ENCODE measurements at places on chromosomes 7 and 10.

DNA sequence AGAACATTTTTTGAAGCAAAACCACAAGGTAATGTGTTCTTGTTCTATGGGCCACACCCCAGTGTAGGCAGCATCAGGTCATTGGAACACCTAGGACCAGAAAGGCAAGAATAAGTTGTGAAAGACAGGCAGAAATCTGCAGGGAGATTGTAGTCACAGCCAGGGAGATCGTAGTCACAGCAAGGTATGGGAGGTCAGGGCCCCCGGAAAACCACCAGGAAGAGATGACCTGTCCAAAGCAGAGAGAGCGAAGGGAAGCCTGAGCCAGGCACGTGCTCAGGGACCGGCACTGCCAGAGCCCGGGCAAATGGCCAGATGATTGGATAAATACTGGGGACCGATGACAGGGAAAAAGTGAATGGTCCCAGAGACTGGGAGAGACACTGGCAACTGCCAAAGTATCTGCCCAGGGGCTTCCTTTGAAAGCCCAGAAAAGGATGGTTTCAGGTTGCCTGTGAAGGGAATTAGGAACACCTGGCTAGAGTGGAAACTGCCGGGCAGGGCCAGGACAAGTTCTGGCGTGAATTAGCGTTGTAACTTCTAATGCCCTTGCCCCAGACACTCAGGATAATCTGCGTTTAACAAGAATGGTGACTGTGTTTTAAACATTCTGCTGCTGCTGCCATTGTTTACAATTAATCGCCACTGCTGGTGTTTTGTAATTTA lies 3.9 kb upstream of the NOBOX start:
- H3K4me1 ChIP-seq: no peaks in the 10 kb centered on the region
- no peak overlapping the region for H3K27ac ChIP-seq
- no peak for DNase-seq
- H3K36me3 ChIP-seq: no peaks in the 10 kb centered on the region
- H3K4me3 ChIP-seq: no peak overlapping the region

DNA sequence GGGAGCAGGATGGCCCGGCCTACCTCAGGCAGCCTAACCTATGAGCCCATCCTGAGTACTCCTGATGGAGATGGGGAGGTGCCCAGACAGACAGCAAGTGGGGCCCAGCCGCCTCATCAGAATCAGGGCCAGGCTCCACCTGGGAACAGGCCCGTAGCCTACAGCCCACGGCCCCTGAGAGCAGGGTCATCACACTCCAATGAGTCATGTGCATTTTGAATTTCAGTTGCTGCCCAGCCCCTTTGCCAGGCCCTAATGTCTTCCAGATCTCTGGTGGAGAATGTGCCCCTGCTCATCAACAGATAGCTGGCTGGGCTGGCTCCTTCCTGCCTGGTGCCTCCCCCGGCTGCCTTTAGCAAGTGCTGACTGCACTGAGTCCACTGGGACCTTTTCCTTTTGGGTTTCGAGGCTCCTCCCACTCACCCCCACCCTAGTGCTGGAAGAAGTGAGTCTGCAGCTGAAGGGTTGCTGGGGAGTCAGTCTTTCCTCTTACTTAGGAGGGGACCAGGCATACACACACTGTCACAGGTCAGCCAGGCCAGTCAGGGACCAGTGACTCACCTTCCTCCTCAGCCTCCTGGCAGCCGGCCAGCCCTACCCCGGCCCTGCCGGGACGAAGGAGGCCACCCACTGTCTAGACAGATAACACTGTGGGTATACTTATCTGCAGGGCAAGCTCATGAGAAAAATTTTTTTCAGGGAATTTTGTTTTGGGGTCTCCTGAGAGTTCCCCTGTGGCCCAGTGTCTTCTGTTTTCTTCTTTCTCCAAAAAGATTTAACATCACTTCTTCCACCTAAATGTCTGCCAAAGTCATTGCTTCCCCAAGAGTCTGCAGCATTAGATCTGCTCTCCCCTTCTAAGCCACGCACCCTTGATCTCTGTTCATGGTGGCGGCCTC lies 9.1 kb upstream of the ASIC3 start:
- peaks cover 30% of the 10 kb centered on the region for H3K36me3 ChIP-seq
- no peak overlapping the region for H3K4me3 ChIP-seq
- peaks cover 12% of the 10 kb centered on the region for H3K4me1 ChIP-seq
- no peaks in the 10 kb centered on the region for H3K27me3 ChIP-seq
- DNase-seq: peak; percentile 63

DNA sequence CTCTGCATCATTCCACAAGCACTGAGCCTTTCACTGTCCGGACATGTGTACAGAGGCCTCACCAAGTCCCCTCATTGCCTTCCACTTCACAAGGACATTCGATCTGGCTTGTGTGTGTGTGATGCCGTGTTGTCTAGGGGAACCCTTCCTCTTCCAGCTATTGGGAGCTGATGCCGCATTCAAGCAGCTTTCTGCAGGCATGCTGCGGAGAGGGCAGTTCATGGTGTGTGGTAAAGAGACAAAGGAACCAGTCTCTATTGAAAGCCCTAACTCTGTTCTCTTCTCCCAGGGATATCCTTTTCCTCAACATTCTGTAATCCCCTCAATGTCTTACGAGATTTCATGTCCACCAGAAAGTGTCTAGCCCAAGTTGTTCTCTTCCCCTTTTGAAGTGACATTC lies 141.6 kb downstream of the ALOX5 start:
- H3K27me3 ChIP-seq: no peaks in the 10 kb centered on the region
- H3K36me3 ChIP-seq: no peaks in the 10 kb centered on the region
- no peaks in the 10 kb centered on the region for H3K4me1 ChIP-seq

- H3K36me3 ChIP-seq: no peaks in the 10 kb centered on the region
- H3K4me3 ChIP-seq: no peak overlapping the region
- H3K27me3 ChIP-seq: no peaks in the 10 kb centered on the region
- no peaks in the 10 kb centered on the region for H3K4me1 ChIP-seq
- H3K27ac ChIP-seq: no peak overlapping the region
These were observed 164.1 kb upstream of the CDCA7L start for GRCh38 chr7:22109761-22110160.

DNA sequence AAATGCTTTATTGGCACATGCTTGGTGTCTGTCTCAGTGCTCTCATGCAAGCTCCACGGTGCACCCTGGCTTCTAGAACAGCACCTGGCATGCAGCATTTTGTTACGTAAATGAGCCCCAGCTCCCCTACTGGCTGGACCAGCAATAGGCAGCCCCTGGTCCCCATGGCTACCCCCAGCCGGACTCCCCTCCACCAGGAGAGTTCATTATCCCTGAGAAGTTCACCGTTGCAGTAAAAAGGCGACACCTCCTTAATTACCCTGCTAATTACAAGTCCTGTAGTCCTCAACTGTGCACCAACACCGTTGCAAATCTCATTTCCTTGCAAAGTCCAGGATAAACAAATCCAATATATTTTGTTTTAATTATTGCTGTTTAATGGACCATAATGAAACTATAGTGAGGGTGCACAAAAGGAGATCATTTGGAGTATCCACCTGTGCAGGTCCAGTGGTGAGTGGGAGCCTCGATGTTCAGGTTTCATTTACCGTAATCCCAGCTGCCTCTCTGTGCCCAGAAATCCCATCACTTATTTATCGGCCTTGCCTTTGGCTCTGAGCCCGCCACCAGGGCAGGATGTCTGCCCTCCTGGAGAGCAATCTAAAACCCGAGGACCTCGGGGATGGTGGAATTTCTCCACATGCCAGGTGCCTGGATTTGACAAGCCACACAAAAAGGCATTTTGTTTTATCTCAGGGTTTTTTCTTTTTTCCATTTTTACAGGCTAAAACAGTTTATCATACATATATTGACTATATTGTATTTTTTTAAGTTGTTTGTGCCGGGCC lies 12.8 kb upstream of the DRGX start:
- H3K27me3 ChIP-seq: no peaks in the 10 kb centered on the region
- no peaks in the 10 kb centered on the region for H3K36me3 ChIP-seq
- no peak overlapping the region for H3K27ac ChIP-seq

- H3K4me3 ChIP-seq: no peak overlapping the region
- DNase-seq: no peak
- no peaks in the 10 kb centered on the region for H3K36me3 ChIP-seq
- H3K27ac ChIP-seq: no peak overlapping the region
- no peaks in the 10 kb centered on the region for H3K27me3 ChIP-seq
- H3K4me1 ChIP-seq: no peaks in the 10 kb centered on the region
These were observed 112.3 kb upstream of the FZD1 start for GRCh38 chr7:91151916-91152315.

- peaks cover 13% of the 10 kb centered on the region for H3K4me1 ChIP-seq
- H3K27me3 ChIP-seq: no peaks in the 10 kb centered on the region
- H3K27ac ChIP-seq: peak overlapping the region; percentile 42
- DNase-seq: no peak
- H3K36me3 ChIP-seq: peaks cover 28% of the 10 kb centered on the region
These were observed 743 bp upstream of the PYROXD2 start for GRCh38 chr10:98415731-98416119.

GRCh38 chr10:131021246-131021895 lies 290.1 kb downstream of the TCERG1L start:
- H3K27me3 ChIP-seq: no peaks in the 10 kb centered on the region
- H3K4me3 ChIP-seq: no peak overlapping the region
- no peak overlapping the region for H3K27ac ChIP-seq
- DNase-seq: no peak

DNA sequence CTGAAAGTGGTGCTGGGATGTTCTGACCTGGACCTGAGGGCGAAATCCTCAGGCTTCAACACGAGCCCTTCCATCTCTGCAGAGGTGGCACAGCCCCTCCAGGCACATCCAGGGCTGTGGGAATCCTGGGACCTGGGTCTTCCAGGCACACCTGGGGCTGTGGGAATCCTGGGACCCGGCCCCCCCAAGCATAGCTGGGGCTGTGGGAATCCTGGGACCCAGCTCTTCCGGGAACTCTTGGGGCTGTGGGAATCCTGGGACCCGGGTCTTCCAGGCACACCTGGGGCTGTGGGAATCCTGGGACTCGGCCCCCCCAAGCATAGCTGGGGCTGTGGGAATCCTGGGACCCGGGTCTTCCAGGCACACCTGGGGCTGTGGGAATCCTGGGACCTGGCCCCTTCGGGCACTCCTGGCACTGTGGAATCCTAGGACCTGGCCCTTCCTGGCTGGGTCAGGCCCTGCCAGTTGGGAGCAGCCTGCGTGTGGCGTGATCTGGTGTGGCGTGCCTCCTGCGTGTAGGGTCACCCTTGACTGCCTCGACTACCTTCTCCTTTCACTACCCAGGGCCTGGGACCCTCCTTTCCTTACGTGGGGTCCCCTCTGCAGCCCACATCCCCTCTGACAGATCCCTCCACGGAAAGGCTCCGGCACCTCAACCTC lies 124.0 kb downstream of the WDR37 start:
- no peak for DNase-seq
- no peak overlapping the region for H3K27ac ChIP-seq
- H3K4me3 ChIP-seq: no peak overlapping the region
- H3K4me1 ChIP-seq: no peaks in the 10 kb centered on the region

DNA sequence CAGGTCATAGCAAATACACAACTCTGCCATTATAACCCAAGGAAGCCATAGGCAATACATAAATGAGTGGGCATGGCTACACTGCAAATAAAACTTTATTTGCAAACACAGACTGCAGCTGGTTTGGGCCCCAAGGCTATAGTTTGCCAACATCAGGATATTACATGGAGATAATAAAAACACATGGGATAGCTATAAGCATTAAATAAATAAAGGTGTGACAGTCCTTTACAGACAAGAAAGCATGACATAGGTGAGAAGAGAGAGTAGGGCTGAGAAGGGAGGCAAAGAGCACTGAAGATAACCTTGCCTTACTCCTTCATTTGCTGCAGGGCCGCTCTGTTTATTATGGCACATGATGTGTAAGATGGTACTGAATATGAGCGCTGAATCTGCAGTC lies 135.1 kb upstream of the GHITM start:
- no peaks in the 10 kb centered on the region for H3K4me1 ChIP-seq
- H3K36me3 ChIP-seq: no peaks in the 10 kb centered on the region
- no peak overlapping the region for H3K4me3 ChIP-seq
- H3K27ac ChIP-seq: no peak overlapping the region
- no peak for DNase-seq

GRCh38 chr10:24606021-24606420 lies 117.7 kb downstream of the ARHGAP21 start:
- no peak overlapping the region for H3K4me3 ChIP-seq
- DNase-seq: no peak
- peaks cover 16% of the 10 kb centered on the region for H3K36me3 ChIP-seq
- no peaks in the 10 kb centered on the region for H3K27me3 ChIP-seq
- no peak overlapping the region for H3K27ac ChIP-seq

DNA sequence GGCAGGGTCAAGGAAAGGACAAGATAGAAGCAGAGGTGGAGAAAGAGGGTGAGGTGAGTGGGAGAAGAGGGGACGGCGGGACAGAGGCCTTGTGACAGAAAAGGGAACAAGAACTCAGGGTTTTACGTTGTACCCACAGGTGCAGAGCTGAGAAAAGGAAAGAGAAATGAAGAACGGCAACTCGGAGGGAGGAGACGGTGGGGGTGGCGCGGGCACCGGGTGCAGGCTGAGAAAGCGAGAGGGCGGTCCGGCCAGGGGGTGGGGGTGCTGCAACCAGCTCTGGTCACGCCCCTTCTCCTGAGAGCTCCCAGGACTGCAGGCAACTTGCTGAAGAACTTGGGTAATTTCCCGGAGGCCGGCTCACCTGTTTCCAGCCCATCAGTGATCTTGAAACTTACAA lies 65.3 kb downstream of the CARD11 start:
- no peaks in the 10 kb centered on the region for H3K36me3 ChIP-seq

DNA sequence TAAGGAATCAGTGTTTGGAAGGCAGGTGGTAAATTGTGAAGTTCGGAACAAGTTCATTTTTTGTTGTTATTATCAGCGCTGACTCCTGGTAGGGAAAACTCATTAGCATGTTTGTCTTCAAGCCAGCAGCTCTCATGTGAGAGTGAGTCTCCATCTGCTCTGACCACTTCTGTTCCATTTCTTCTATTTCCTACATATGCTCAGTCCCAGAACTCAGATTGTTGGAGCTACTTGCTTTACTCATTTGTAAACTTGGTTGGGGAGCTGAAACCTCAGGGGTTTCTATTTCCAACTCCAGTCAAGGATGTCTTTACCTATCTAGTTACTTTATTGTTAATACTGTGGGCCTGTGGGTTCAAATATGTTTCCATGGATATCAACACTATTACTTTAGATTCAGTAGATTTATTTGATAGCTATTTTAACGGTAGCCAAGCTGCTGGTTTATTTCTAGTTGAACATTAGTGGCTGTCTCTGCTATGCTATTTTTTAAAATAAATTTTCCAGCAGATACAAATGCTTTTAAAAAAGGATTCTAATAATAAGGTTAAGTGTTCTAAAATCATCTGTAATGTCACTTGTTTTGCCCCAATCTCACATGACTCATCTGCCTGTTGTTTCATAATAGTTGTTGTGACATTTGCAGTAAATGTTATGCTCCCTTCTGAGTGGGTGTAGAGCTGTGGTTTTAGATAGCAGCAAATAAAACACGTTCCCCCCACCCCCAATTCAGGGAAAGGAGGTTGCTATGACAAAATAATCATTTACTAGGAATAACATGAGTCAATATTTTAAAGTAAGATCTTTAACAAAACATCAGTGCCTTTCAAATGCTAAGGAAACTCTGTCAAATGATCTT lies 143.3 kb downstream of the HDAC9 start:
- no peaks in the 10 kb centered on the region for H3K27me3 ChIP-seq
- H3K4me3 ChIP-seq: no peak overlapping the region
- no peaks in the 10 kb centered on the region for H3K4me1 ChIP-seq
- DNase-seq: no peak
- peak overlapping the region; percentile 3 for H3K27ac ChIP-seq

GRCh38 chr10:6721480-6721879 lies 141.4 kb upstream of the PRKCQ start:
- DNase-seq: no peak
- H3K27me3 ChIP-seq: no peaks in the 10 kb centered on the region
- H3K4me3 ChIP-seq: no peak overlapping the region
- no peak overlapping the region for H3K27ac ChIP-seq
